ENCODE measurements at places on chromosomes 5 and 9.

GRCh38 chr5:21765406-21765805, 1087.7 kb downstream of the CDH12 start:
- no peak for DNase-seq

- no peak for DNase-seq
These were observed 11.0 kb upstream of the MTMR12 start for GRCh38 chr5:32323741-32324140.

DNA sequence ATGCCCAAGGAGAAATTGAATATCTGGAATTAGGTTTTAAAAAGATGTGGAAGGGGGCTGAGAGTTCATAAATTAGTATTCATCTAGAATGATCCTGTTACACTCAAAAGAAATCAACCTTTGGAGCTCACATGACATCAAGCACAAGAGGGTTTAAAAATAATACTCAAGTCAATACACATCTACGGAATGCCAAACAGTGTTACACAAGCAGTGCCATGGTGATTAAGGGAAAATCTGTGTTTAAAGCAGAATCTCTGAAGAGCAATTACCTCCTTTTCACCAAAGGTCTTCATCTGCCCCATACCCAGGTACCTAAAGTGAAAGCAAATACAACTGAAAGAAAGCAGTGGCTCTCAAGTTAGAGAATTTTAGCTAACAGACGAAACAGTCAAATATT, 261.6 kb downstream of the NFIB start:
- DNase-seq = no peak

DNA sequence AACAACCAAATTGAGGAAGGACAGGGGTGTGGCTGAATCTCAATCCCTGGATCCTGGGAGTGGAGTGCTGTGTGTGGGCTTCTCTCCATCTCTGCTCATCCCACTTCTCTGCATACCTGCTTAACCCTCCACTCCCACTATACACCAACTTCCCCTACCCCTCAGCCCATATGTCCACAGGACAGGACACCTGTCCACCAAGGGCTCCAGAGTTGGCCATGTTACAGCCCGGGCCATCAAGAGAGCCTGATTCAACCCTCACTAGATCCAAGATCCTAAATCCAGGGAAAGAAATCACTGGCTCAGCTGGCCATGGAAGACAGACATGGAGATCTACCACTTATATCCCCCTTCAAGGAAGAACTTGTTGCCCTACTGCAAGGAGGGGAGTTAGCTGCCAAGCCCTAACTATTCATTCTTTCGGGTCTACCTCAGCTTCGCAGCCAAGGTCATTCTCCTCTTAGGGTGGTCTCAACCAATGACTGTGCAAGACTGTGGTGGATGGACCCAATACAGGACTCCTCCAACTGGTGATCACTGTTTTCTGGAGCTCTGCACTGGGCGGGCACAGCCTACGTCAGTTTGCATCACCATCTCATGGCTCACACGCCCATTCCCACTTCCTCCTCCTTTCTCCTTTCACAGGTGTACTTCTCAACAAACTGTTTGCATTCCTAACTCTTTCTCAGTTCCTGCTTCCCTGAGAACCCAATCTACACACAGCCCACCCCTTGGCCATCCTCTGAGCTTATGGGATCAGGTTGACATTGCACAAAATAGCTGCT, 53.7 kb upstream of the ZBTB43 start:
- DNase-seq = no peak

DNA sequence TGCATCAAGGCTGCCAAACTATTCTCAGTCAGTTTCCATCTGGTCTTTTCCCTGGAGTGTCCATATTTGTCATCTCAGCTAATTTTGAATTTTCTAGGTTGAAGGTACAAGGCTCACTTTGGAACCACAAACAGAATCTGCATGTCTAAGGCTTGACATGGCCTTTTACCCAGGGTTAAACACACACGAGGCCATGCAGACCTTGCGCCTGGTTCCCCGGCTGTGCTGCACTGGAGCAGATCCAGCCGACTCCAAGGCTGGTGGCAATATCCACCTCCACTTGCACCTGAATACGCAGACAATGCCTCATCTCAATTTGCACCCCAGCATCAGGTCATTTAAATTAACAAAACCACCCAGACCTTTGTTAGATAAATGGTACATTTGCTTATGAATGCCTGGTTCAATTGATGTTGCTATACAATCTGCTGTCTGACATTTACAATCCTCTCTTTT, 276.2 kb downstream of the HSPA4 start:
- no peak for DNase-seq

DNA sequence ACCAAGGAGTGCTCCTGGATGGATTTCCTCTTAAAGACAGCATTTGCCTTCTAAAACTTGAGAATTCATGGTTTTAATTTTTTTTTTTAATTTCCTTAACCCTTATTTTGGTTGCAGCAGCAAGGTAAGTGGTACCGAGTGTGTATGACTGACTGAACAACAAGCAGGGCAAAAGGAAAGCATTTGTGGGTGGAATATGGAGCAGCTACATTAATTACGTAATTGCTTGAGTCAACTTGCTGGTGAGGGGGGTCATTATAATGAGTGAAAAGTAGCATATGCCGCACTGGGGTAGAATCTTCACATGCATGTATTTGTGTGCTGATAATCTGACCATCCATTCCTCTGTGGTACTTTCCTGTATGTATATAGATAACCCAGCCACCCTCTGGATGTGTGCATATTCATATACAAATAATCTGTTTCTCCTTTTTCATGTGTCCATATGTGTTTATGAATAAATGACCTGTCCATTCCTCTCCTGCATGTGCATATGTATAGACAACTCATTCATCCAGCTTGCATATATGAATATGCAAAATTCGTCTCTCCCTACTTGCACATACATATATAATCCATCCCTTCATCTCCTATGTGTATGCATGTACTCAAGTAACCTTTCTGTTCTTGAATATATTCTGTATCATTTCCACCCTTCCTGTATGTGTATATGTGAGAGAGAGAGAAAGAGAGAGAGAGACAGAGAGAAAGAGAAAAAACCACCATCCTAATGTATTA, 147.5 kb upstream of the RUSC2 start:
- no peak for DNase-seq

DNA sequence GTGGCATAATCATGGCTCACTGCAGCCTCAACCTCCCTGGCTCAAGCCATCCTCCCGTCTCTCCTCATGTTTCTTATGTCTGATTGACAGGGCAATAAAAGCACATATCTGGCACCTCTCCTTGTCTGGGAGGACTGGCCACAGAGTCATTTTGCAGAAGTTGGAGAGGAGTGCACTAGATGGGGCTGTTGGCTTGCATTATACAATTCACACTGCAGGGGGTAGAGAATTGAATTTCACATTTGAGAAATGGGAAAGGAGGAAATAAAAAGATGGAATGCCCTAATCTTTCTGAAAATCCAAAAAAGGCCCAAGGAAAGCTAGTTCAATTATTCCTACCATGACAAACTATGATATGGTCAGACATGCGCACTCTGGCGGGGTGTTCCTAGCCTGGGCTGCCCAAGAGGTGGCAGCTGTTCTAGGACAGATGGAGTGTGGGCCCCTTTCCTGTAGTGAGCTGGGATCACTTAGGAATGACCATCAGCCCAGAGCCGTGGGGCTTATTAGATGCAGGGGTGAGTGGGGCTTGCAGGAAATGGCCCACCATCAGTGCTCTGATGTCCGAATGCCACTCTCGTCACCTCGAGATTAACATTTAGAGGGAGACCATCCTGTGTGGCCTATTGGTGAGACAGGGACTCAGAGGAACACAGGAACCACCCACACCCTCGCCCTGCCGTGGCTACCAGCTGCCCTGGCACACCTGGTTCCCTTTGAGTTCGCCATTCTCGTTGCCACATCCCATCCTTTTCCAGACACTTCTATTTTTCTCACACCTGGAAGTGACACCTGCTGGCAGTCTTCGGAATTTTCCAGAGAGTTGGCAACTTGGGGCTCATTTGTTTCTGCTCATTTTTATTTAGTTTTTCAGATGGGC, 21.8 kb upstream of the ANKRD18A start:
- DNase-seq = no peak

DNA sequence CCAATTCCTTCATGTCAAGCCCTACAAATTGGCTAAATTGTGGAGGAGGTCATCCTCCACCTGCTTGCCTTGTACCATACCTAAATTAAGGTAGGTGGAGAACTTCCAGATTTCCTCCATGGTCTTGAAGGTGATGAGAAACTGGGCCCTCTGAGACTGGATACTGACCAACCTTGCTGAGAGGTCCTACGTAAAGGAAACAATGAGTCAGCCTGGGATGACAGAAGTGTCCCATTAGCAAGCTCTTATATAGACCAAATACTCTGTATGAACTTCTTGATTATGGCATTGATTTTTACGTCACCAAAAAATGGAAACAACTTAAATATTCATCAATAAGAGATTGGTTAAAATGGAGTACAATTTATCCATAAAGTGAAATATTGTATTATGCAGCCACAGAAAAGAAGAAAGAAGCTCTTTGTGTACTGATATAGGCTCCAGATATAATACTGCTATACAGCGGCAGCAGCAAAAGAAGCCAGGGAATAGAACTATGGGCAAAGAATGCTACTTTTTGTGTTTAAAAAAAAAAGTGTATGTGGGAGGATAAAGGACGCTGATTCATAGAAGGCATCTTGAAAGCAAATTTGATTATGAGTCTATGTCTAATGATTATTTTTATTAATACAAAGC, 18.3 kb downstream of the SH3TC2 start:
- no peak for DNase-seq

DNA sequence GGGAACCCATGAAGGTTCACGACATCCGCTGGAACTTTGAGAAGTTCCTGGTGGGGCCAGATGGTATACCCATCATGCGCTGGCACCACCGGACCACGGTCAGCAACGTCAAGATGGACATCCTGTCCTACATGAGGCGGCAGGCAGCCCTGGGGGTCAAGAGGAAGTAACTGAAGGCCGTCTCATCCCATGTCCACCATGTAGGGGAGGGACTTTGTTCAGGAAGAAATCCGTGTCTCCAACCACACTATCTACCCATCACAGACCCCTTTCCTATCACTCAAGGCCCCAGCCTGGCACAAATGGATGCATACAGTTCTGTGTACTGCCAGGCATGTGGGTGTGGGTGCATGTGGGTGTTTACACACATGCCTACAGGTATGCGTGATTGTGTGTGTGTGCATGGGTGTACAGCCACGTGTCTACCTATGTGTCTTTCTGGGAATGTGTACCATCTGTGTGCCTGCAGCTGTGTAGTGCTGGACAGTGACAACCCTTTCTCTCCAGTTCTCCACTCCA, 7.6 kb downstream of the GPX3 start:
- no peak for DNase-seq

- DNase-seq = no peak
These were observed 413.9 kb downstream of the GADD45G start for GRCh38 chr9:90018688-90019087.
